ENCODE measurements at places on chromosomes 6 and 20. TPM values are rescaled to one million over a fixed set of nuclear protein-coding genes. Genes with fewer than 3 reads are reported as not detected.

DNA sequence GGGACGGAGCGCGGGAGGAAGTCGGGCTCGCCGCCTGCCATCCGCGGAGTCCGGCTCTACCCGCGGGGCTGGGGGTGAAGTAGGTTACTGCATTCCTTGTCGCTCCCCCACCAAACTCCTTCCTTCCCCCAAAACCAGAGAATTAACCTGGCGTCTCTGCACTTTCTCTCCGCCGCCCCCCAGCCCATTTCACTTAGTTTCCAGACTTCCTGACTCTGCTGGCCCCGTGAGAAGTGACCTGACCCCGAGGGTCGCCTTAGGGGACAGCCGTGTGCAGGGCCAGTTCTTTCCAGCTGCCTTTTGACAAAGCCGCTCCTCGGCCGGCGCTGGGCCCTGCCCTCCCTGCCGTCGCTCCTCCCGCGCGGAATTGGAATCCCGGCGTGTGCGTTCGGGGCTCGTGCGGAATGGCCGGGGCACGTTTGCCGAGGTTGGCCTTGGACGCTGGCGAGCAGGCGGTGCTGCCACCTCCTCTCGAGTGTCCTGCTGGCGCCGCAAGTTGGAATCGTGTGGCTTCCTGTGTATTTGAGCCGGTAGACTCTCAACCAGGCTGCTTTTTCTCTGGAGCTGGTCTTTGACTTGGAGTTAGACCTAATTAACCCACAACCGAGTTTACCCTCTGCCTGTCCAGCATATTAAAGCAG, 650 bp downstream of the DCBLD1 start:
- ATAC-seq, result peak; percentile 34
- H3K27me3 ChIP-seq, result peaks cover 22% of the 10 kb centered on the region
- peak overlapping the region; percentile 93 for H3K4me3 ChIP-seq
- H3K36me3 ChIP-seq, result no peaks in the 10 kb centered on the region
- peak overlapping the region; percentile 66 for H3K27ac ChIP-seq

GRCh38 chr6:35703554-35703953, 14.8 kb upstream of the FKBP5 start:
- H3K4me1 ChIP-seq, result no peaks in the 10 kb centered on the region
- no peaks in the 10 kb centered on the region for H3K36me3 ChIP-seq
- H3K27ac ChIP-seq, result no peak overlapping the region
- H3K4me3 ChIP-seq, result no peak overlapping the region

DNA sequence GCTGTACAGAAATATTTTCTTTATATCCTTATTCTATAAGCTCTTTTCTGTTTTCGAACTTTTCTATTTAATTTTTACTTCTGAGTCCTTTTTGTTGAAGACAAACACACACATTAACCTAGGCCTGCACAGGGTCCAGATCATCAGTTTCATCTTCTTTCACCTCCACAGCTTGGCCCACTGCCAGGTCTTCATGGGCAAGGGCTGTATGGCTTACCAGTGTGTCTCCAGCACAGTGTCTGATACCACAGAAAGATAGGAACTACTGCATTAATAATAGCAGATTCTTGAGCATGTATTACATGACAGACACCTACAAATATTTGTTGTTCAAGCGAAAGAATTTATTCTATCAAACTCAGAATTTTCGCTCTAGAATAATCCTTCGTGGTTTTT, 24.4 kb downstream of the QKI start:
- H3K27ac ChIP-seq, result no peak overlapping the region
- no peaks in the 10 kb centered on the region for H3K27me3 ChIP-seq
- H3K4me3 ChIP-seq, result no peak overlapping the region
- H3K4me1 ChIP-seq, result peaks cover 29% of the 10 kb centered on the region
- H3K36me3 ChIP-seq, result no peaks in the 10 kb centered on the region

GRCh38 chr6:82015043-82015442, 232.5 kb downstream of the IBTK start:
- peaks cover 4% of the 10 kb centered on the region for H3K27me3 ChIP-seq
- no peak overlapping the region for H3K27ac ChIP-seq
- ATAC-seq, result no peak
- no peaks in the 10 kb centered on the region for H3K4me1 ChIP-seq
- H3K4me3 ChIP-seq, result no peak overlapping the region
- H3K36me3 ChIP-seq, result no peaks in the 10 kb centered on the region

DNA sequence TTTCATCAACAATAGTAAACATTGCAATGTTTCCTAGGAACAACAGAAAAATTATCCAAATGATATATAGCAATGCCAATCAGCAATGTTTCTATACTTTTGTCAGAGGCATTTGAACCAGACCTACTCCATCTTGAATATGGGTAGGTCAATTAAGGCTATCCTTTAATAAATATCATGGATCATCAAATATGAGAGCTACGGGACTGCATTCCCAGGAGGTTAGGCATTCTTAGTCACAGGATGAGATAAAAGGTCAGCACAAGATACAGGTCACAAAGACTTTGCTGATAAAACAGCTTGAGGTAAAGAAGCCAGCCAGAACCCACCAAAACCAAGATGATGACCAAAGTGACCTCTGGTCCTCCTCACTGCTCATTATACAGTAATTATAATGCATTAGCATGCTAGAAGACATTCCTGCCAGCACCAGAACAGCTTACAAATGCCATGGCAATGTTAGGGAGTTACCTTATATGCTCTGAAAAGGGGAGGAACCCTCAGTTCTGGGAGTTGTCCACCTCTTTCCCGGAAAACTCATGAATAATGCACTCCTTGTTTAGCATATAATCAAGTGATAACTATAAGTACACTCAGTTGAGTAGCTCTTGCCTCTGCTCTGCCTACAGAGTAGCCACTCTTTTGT, 8.6 kb upstream of the SERPINB6 start:
- no peaks in the 10 kb centered on the region for H3K36me3 ChIP-seq
- peaks cover 14% of the 10 kb centered on the region for H3K27me3 ChIP-seq
- no peak for ATAC-seq
- H3K4me3 ChIP-seq, result no peak overlapping the region

GRCh38 chr6:162671580-162672165, 55.9 kb downstream of the PRKN start:
- H3K27ac ChIP-seq, result no peak overlapping the region
- H3K36me3 ChIP-seq, result no peaks in the 10 kb centered on the region
- H3K4me3 ChIP-seq, result no peak overlapping the region
- H3K27me3 ChIP-seq, result no peaks in the 10 kb centered on the region
- ATAC-seq, result no peak

- peaks cover 5% of the 10 kb centered on the region for H3K27me3 ChIP-seq
- ATAC-seq, result no peak
- H3K4me3 ChIP-seq, result no peak overlapping the region
- H3K27ac ChIP-seq, result no peak overlapping the region
- no peaks in the 10 kb centered on the region for H3K4me1 ChIP-seq
- H3K36me3 ChIP-seq, result no peaks in the 10 kb centered on the region
These were observed 2.0 kb upstream of the CST9L start for GRCh38 chr20:23570178-23570760.

Gene C6orf58
- not detected for total RNA-seq

Gene TMC2
- total RNA-seq, result not detected

Gene SLCO4A1
- 41.1 TPM for total RNA-seq

Gene MOXD1
- total RNA-seq, result not detected

Gene BANF2
- not detected for total RNA-seq

Gene PRR18
- total RNA-seq, result not detected

Measured in activated T-helper 17 cell treated with anti-CD3 and anti-CD28 coated beads, Interleukin-2, amount 50 U/mL, for 72 hours (primary cell).